ENCODE measurements at places on chromosomes 2 and 18. TPM values are rescaled to one million over a fixed set of nuclear protein-coding genes. Genes with fewer than 3 reads are reported as not detected.

TRABD2A gene
- 7.3 TPM for total RNA-seq

DNA sequence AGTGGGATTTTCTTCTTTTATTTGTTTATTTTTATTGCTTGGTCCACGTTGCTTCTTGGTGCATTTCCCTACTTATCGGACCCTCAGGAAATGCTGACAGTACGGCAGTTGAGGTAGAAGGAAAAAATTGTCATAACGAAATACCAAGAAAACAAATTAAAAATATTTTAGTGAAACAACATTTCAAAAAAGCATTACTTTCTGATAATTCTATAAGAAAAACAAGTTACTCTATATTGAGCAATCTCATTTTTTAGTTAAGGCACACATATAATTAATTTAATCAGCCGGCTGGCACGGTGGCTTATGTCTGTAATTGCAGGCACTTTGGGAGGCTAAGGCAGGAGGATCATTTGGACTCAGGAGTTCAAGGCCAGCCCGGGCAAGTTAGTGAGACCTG is 102.1 kb downstream of the SH3YL1 start:
- no peak for DNase-seq

GRCh38 chr2:159882130-159882745 is 84.2 kb upstream of the CD302 start:
- no peak for DNase-seq

DNA sequence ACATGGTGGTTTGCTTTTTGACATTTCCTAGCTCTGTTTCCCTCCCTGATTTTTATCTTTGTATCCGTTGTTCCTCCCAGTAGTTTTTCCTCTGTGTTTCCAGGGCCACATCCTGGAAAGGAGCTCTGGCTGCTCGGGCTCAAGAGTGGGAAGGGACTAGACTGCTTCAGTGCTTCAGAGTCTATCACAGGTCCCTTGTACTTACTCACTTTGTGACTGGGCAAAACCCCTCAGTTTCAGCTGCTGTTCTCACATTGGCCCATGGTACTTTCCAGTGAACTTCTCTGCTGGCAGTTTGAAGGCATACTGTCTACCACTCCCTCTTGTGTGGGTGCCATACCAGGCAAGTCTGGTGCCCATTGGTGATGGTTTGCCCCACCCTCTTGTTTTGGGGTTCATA is 7.5 kb upstream of the STAMBP start:
- no peak for DNase-seq

- DNase-seq, result no peak
Observed at GRCh38 chr2:192969055-192969454, 774.3 kb upstream of the TMEFF2 start.

IL1RL1 gene
- total RNA-seq, result 58.4 TPM

DNA sequence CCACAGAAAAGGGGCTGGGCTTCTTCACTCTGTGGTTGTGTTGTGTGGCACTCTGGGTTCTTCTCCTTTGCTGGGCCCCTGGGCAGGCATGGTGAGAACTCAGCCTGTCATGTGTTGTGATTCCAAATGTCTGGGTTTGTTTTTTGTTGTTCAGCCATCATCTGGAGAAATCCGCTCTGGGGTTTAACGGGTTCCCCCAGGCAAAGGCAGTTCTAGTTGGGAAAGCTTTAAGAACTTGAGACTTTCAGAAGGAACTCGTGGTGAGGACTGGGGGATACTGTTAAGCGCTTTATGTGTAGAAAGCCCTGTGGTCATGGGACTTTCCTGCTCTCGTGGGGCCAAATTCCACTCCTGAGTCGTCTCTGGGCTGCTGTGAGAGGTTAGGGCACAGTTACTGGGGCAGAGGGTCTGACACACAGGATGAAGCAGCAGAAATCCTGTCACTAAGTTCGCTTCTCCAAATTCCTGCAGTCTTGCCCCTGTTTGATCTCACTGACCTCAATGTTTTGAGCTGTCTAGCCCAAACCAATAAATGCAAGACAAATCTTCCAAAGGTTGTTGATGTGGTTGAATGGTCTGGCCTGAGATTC is 87.7 kb downstream of the RAPGEF4 start:
- DNase-seq, result no peak

SUPT7L gene
- 28.5 TPM for total RNA-seq

DNA sequence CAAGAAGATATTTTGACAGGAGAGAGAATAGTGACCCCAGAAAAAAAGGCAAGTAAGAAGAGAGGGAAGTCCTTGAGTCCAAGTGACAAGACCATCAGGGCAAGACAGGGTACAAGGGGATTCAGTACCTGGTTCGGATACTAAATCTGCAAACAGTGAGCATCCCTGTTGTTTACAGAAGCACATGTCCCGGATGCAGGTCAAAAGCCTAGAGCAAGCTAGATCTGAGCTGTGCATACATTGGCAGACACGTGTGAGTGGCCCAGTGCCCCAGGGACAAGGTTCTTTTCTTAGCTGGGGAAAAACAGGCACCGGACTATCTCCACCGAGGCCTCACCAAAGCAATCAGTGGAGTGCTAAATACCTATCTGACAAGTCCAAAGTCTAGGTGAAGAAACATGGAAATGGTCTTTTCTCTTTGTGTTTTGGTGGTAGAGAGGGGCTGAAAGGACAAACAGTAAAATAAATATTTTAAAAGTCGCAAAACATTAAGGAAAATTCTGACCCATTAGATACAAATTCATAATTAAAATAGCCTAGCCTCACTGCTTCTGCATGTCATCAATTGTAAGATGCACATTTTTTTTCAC is 165.2 kb downstream of the SUCLG1 start:
- no peak for DNase-seq

VWA3B gene
- total RNA-seq, result 0.32 TPM

DNA sequence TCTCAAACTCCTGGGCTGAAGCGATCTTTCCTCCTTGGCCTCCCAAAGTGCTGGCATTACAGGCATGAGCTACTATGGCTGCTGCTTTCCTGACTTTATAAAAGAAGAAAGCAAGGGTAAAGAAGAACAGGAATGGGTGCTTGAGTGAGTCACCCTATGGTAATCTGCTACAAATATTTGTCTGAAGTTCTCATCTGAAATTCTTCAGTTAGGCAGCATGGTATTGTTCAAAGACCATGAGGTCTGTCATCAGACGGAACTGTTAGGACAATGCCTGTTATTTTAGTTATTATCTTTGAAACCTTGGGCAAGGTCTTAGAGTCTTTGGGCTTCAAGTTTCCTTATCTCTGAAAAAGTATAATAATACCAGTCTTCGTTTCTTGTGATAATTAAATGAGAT is 695.8 kb downstream of the RNF144A start:
- no peak for DNase-seq

ROCK2 gene
- total RNA-seq, result 145 TPM

FOXI3 gene
- not detected for total RNA-seq

DNA sequence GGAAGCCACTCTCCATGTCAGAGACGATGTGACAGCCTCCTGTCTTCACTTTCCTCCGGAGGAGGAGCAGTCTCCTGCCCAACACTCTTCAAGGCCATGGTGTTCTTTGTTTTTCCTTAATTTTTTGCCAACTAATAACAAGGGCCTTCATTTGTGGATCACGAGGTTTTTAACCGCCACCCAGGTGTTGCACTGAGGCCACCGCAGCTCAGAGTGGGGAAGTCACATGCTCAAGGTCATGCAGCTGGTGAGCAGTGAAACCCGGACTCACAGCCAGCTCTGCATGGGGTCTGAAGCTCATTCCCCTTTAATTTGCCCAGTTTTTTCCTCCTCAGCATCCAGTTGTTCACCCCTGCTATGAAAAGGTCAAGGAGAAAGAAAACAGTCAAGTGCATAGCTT is 19.6 kb downstream of the ENOSF1 start:
- no peak for DNase-seq

GRCh38 chr2:20447437-20448245 is 767 bp downstream of the RHOB start:
- no peak for DNase-seq

DNA sequence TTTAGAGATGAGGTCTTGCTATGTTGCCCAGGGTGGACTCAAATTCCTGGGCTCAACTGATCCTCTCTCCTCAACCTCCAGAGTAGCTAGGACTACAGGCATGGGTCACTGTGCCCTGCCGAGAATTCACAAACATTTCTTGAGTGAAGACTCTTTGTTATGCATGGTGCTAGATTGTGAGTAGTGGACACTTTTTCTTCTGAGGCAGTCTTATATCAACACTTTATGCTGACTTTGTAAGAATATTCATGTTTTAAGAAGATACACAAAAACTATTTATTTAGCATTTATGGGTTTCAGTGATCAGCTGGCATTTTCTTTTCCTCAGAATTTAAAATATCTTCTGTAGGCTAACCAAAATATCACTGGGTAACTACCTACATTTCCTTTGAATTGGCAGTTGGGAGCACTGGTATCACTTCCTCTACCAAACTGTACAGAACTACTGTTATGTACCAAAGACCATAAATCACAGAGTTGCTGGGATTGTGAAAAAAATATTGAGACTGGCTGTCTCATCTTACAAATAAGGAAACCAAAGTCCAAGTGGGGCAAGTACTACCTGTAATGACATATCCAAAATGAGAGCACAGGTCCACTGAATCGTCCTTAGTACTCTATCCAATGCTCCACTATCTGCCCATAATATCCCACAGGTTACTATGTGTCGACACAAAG is 34.0 kb downstream of the DOCK10 start:
- no peak for DNase-seq

DNA sequence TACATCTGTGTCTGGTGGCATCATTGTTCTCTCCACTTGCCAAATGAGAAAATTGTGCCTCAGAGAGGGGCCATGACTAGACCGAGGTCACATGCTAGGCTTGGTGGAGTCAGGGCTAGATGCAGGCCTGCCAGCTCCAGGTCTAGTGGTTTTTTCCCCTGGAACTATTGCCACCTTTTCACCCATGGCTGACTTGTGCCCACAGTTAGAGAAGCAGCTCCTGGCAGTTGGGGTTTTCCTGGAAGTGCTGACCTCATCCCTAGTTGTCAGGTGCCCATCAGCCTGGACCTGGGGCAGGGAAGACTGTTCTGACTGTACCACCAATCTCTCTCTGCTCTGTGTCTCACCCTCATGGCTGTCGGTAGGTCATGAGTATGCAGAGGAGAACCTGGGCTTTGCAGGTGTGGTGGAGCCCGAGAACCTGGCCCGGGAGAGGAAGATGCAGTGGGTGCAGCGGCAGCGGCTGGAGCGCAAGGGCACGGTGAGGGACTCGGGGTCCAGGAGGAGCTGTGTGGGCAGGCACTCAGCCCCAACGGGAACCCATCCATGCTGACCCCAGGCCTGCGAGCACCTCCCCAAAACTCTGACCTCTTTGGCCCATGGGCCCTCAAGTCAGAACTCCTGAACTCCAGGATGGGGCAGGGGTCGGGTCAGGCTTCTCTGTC is 12.4 kb upstream of the CATIP start:
- DNase-seq, result no peak

- no peak for DNase-seq
Observed at GRCh38 chr18:73479477-73479876, 611.7 kb upstream of the NETO1 start.

SCN9A gene
- 6.0 TPM for total RNA-seq

DNA sequence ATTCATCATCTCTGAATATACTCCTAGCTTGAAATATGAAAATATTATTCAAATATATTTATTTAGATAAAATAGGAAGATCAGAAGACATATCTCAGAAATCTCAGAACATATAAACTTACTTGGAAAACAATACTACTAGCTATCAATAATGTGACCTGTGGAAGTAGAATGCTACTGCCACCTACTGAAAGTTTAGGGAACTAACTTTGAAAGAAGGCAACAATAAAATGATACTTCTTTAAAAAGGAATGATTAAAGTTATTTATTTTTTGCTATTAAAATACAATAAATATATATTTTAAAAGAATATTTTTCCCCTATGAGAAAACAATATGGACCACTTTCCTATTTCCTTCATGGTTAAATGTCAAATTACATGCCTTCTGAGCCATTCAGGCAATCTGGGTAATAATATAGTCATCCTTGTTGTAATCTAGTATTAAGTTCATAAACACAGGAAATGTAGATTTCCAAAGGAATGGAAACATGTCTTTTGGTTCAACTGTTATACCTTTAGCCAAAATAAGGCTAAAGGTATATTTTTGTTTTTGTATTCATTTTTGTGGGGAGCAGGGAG is 26.0 kb downstream of the ACADL start:
- DNase-seq, result no peak

VIL1 gene
- not detected for total RNA-seq

DNA sequence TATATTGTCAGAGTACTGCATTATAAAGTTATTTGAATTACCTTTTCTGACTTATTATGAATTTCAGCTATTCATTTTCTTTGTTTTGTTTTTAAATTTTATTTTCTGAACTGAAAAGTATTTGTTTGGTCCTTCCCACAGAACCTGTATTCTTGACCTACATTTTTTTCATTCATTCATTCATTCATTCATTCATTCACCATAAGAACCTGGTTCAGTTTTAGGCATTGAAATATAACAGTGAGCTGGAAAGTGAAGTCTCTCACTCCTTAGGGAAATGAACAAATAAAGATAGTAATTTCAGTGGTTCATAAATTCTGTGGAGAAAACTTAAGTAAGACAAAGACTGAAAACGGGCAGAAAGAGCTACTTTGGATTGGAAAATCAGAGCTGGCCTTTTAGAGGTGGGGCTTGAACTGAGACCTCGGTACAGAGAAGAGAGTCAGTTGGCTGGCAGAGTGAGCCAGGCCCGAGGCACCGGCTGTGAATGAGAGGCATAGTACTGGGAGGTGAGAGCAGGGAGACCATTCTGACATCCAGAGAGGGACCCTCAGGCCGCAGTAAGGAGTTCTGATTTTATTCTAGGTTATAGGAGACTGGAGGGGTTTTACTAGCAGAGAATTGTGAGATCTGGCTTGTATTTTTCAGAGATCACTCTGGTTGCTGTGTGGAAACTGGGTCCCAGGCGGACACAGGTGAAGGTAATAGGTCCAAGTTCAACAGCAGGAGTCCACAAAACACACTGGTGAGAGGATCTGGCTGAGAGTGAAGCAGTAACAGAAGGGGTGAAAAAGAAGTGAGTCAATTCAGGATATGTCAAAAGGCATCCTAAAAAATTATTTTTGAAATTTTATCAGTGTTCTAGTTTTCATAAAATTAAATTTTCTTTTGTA is 75.8 kb upstream of the FN1 start:
- no peak for DNase-seq

POMC gene
- 12.8 TPM for total RNA-seq

All from omental fat pad (tissue), 4 donors.